Activated CD4-positive, alpha-beta T cell treated with anti-CD3 and anti-CD28 coated beads, Interleukin-2, Interleukin-4, amounts not matched to agents 100 ng/mL and 50 ng/mL, durations not matched to agents 16 hours and 8 hours (primary cell): ENCODE measurements at places on chromosomes 13 and 19.

DNA sequence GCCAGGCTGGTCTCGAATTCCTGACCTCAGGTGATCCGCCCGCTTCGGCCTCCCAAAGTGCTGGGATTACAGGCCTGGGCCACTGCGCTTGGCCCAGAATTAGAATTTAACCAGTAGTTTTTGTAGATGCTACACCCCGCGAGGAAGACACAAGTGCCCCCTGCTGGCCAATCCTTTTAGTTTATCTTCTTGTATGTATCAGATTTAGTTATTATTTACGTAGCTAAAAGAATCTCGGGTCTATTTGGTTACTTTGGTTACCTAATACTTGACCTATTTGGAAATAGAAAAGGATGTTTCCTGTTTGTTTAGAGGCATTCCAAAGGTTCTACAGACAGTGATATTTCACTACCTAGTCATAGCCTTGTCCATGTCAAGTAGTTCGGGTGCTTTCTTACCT is 22.0 kb downstream of the MUC16 start:
- DNase-seq = no peak

DNA sequence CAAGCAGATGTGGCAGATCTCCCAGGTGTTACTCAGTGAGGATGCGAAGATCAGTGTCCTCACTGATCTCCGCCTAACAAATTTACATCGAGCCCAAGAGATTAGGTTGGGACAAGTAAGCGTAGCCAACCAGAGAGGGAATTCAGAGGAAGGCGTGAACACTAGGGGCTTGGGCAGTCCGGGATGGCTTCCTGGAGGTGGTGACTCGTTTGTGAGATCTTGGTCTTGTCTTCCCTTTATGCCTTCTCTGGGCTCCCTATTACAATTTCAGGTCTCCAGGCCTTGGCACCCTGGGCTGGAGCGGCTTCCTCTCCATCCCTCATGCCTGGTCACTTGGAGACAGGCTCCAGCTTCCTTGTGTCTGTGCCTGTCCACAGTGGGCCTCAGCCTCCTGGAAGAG is 6.2 kb downstream of the SF3A2 start:
- DNase-seq = no peak

DNA sequence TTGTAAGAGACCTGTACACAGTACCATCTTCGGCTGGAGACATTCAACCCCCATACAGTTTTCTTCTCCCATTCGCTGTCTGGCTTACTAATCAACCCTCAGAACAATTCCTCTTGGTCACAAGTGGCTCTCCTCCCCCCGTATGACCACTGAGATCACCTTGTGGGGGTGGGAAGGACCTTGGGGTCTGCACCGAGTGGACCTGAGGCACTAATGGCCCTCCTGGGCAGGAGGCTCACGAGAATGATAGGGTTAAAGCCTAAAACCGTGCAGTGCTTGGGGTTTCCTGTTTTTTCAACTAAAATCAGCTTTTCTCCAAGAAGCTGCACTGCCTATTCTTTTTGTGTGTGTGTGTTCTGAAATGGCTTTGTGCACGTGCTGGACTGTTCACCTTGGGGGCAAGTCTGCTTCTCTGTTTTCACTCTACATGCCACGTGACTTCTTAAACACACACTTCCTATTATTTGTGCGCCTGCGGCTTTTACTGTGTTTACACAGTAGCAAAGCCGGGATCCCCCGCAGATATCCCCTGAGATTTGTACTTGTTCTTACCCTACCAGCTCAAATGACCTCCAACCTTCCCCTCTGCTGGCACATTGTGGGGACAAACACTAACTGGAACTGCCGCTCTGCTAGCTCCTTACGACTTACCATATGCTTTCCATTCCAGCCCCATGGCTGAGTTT is 12.3 kb downstream of the RBM26 start:
- DNase-seq = peak; percentile 29

- DNase-seq = no peak
These were observed 800 bp downstream of the ETFB start for GRCh38 chr19:51365211-51365964.

GRCh38 chr19:50558039-50558438 is 10.2 kb downstream of the LRRC4B start:
- DNase-seq = no peak

GRCh38 chr13:51229101-51229719 is 7.0 kb downstream of the FAM124A start:
- no peak for DNase-seq

DNA sequence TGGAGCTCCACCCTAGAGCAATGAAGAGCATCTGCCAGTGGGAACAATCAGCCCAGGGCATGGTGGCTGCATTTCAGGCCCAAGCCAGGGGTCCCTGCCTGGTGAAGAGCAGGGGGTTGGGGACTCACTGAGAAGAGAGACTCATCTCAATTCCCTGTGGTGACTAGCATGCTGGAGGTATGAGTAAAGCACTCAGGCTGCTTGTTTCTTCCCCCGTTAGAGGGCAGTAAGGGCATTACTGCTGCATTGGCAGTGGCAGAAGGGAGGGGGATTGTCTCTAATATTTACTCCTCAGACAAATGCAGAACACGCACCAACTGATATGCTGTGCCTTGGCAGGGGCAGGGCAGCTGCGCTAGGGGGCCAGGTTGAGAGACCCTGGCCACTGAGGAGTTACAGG is 329.1 kb downstream of the SLITRK5 start:
- no peak for DNase-seq

GRCh38 chr13:79365981-79366380 is 40.1 kb downstream of the RBM26 start:
- DNase-seq = no peak

GRCh38 chr19:4046946-4047683 is 19.6 kb downstream of the ZBTB7A start:
- no peak for DNase-seq

DNA sequence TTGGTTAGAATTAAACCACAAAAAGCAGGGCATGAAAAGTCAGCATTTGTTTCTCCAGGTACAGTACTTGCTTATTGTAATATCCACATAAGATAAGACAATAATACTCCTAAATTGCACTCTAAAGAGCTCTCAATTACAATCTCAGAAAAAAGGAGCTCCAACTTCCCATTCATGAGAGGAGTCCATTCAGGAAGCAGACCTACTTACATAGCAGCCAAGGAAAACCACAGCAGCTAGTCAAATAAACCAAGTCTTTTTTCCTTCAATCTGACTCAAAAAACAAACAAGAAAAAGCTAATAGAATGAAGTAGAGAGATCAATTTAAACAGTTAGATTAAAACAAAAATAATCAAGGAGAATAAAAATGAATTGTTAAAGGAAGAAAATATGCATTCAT is 885.2 kb upstream of the SLITRK6 start:
- DNase-seq = no peak

DNA sequence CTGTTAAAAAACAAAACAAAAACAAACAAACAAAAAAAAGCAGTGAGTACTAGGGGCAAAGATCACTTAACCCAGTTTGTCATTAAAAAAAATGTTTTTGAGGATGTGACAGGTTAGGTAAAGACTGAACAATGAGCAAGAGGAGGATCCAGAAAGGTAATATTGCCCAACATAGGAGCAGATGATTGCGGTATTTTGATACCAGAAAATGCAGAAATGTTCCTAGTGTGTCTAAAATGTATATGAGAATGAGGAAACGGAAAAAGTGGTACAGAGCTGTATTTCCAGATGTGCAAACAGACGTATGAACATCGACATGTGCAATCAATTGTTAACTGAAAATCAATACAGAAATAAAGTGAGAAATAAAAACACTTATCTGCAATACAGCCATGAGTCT is 4.9 kb upstream of the LILRA4 start:
- no peak for DNase-seq

- DNase-seq = no peak
These were observed 96.2 kb upstream of the RNF113B start for GRCh38 chr13:98273067-98273823.

DNA sequence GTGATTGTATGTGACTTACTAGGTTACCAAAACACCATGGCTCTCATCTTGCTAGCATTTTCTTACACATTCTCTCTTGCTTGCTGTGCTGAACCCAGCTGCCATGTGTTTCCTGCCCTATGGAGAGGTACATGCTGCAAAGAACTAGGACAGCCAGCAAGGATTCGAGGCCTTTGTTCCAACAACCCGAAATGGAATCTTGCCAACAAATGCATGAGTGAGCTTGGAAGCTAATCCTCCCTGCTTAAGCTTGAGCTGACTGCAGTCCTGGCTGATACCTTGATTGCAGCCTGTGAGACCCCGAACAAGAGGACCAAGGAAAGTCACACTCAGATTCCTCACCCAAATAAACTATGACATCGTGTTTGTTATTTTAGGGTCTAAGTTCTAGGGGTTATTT is 651.2 kb downstream of the SLITRK6 start:
- DNase-seq = no peak

- DNase-seq = no peak
These were observed 1832.8 kb upstream of the MIR17HG start for GRCh38 chr13:89514534-89515312.

- no peak for DNase-seq
These were observed 309.1 kb downstream of the KLF12 start for GRCh38 chr13:73825143-73825542.

GRCh38 chr13:45315520-45316167 is 25.3 kb downstream of the TPT1 start:
- no peak for DNase-seq

DNA sequence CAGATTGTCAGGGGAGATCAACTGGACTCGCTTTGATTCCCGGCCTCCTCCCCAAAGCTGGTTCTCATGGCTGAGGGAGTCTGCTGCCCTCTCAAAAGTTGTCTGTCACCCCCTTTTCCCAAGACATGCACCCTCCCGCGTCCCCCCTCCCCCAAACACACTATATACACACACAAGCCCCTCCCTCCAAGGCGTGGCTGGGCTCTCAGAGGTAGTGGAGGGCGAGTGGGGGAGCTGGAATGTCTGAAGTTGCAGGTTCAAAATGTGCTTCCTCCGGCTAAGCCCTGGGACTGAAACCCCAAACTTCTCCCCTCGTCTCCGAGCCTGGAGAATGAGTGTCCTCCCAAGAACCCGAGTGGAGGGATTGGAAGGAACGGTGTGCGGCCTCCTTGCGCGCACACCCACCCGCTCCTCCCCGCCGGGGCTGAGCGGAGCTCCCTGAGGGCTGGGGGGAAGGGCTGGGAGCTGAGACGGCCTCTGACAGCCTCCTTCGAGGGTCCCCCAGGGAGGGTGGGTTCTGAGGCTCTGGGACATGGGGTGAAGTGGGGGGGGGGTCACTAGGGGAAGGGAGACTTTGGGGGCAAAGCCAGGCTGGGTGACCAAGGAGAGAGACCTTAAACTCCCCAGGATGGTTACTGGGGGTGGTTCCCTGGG is 9.9 kb upstream of the MEIS3 start:
- no peak for DNase-seq

GRCh38 chr13:91375116-91375729 is 23.2 kb upstream of the GPC5 start:
- DNase-seq = no peak

DNA sequence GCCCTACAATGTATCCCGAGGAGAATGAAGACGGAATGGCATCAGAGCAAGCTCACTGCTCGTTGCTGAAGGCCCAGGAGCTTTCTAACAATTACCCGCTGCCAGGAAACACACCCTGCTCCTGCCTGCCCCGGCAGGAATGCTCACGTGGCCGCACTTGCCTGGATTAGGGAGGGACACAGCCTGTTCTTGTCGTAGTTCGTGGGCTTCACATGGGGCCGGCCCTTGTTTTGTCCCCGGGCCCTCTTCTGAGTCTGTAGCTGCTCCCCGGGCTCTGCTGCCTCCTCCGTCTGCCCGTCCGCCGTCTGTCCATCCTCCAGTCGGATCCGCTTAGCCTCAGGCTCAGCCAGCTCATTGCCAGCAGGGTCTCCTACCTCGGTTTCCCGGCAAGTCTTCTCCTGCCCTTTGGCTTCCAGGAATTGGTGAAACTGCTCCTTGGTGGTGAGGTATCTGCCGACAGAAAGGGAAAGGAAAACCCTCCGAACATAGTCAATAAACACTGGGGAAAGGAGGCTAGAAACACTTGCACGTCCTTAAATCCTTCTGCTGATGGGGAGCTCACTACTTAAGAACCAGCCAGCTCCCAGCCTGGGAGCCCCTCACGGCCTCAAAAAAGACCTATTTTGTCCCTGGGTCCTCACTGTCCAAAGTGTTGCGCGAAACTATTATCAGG is 941 bp downstream of the DUS3L start:
- no peak for DNase-seq

DNA sequence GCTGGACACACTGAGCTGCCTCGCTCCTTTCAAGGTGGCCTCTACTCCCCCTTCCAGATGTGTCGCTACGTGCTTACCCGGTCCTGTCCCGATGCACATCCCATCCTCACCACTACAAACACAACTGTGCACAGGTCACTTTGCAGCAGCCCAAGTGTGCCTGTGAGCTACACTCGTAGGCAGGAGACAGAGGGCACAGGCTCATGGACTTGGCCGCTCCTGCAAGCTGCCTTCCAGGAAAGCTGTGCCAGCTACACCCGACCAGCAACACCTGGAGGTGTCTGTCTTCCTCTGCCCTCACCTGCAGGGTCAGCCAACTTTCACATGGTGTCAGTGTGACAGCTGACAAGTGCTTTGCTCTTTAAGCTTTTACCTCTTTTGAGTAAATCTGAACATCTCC is 15.4 kb downstream of the CARS2 start:
- DNase-seq = no peak

DNA sequence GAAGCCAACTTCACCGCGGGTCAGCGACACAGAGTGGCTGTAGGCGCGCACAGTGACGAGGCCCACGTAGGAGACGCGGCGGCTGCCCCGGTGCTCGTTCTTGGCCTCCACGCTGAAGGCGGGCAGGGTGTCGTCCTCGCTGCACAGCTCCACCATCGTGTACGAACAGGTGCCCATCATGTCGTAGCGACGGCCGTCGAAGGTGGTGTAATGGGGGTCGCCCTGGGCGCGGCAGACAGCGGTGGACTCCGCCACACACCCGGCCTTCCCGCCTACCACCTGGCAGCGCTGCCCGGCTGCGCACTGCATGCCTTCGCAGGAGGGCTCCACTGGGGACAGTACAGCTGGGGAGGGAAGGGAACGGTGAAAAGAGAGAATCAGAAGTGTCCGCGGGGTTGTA is 10.0 kb downstream of the FCGBP start:
- no peak for DNase-seq

DNA sequence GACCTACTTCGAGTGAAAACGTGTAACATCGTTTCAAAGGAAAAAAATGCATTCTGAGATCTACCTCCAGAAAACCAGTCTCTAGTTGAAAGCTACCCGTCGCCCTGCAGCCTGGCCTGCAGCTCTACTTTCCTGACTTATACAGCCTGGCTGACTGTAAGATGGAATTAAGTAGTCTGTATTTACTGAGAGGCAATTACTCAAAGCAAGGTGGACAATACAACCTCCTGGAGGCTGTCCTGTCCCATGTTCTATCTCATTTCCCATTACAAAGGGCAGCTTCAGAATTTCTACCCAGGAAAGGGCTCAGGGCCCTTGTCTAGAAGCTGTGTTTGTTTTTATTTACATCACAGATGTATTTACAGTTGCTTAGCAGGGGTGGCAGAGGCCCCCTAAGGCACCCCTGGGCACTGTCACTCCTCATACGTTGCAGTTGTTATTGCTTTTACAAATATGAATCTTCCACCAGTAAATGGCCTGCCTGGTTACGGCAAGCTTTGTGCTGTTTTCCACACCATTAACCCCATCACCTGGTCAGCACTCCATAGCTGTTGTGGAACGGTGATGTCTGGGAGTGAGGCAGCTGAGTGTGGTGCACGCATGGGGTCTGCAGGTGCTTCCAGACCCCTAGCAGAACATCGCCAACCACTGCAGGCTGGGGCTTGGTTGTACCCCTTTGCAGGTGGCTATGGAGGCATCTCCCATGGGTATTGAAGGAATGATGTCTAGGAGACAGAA is 46.3 kb upstream of the MTIF3 start:
- no peak for DNase-seq
